NCI-H1105 (cell line): ENCODE measurements at places on chromosomes 1 and 21.

GRCh38 chr21:30847627-30848500 is 18.3 kb upstream of the KRTAP7-1 start:
- DNase-seq: no peak

- DNase-seq: peak; percentile 25
Measured at GRCh38 chr21:44304877-44305293, 5.0 kb downstream of the PFKL start.

DNA sequence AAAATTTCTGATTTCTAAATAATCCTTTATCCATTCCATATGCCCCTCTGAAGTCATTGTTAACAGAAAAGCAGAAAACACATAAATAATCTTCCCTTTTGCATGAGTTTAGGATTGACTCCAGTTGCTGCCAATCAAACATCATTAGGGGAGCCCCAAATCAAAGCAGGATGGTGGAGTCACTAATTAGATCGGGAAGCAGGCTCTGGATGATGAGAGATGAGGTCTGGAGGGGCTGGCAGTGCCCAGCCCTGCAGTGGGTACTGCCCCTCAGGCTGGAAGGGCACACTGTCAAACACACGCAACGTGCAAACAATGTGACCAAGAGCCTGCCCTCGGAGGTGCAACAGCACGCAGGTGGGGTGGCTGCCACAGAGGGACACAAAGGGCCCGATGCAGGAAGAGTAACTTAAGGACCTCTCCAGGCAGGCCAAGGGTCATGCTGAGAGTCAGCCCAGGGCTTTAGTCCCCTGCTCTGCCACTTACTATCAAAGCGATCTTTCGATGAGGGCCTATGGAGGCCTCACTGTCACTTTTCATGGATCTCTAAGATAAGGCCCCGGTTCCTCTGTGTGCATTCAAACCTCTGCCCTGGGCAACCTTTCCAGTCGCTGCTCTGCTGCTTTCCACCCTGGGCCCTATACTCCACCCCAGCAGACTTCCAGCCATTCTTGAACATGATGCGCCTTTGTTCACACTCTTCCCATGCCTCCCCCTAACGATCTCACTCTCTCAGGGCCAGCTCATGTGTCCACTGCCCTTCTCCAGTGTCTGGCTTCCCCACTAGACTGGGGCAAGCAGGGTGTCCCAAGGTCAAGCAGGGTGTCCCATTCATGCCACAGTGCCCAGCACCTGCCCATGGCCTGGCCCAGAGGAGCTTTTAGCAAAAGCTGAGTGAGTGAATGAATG is 98.9 kb downstream of the DMRTB1 start:
- no peak for DNase-seq

- DNase-seq: no peak
Measured at GRCh38 chr1:86573763-86574484, 27.0 kb downstream of the CLCA4 start.

- peak; percentile 35 for DNase-seq
Measured at GRCh38 chr1:153677718-153678518, 570 bp upstream of the NPR1 start.

- DNase-seq: no peak
Measured at GRCh38 chr21:46361935-46362334, 38.0 kb downstream of the PCNT start.

- DNase-seq: no peak
Measured at GRCh38 chr1:70168283-70168682, 37.1 kb downstream of the LRRC40 start.

GRCh38 chr1:58841455-58841854 is 57.6 kb upstream of the JUN start:
- DNase-seq: no peak

DNA sequence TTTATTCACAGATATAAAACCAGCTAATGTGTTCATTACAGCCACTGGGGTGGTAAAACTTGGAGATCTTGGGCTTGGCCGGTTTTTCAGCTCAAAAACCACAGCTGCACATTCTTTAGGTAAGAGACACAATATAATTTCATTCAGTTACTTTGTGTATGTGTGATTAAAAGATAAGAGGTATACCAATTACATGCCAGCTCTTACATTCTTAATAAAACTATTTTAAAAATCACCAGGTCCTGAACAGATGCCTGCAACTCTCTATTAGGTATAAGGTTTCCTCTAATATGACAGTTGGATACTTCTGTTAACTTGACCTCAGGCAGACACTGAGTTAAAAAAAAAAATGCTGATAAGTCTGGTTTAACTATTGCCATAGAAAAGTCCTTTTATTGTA is 122.1 kb downstream of the NEK7 start:
- DNase-seq: no peak

DNA sequence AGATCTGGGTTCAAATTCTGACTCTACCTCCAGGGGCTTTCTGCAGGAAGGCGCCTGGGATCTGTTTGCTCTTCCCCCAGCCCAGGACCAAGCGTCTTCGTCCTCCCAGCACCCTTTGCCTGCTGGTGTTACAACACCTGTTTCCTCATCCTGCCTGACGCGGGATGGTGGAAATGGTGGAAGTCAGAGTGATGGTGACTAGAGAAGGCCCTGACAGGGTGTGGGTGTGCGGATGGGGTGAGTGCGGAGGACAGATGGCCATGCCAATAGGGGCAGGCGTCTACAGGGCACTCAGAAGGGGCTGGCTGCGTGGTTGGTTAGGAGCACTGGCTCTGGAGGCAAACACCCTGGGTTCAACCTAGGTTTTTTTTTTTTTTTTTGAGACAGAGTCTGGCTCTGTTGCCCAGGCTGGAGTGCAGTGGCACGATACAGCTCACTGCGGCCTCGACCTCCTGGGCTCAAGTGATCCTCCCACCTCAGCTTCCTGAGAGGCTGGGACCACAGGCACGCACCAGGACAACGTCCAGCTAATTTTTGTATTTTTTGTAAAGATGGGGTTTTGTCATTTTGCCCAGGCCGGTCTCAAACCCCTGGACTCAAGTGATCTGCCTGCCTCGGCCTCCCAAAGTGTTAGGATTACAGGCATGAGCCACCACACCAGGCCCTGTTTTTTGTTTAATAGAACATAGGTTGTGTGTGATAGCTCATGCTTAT is 1.5 kb downstream of the THEMIS2 start:
- no peak for DNase-seq

- DNase-seq: no peak
Measured at GRCh38 chr1:24020025-24020424, 39.9 kb upstream of the SRSF10 start.

GRCh38 chr1:70990469-70991253 is 57.0 kb downstream of the PTGER3 start:
- DNase-seq: peak; percentile 68

DNA sequence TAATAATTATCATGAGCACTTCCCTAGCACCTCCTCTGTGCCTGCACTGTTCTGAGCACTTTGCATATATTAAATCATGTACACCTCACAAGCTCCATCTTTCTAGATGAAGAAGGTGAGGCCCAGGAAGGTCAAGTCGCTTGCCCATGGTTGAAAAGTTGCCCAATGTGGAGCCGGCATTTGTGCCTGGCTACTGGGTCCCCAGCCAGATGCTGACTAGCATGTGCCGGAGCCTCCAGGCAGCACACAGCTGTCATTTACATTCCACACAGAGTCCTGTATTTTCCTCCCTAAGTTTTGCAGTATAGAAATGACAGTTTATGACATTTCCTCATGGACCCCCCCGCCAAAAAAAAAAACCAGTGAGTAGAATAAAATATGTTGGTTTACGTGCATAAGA is 94.3 kb downstream of the BCAR3 start:
- no peak for DNase-seq

- DNase-seq: peak; percentile 37
Measured at GRCh38 chr1:74771913-74772515, 39.1 kb downstream of the TYW3 start.

DNA sequence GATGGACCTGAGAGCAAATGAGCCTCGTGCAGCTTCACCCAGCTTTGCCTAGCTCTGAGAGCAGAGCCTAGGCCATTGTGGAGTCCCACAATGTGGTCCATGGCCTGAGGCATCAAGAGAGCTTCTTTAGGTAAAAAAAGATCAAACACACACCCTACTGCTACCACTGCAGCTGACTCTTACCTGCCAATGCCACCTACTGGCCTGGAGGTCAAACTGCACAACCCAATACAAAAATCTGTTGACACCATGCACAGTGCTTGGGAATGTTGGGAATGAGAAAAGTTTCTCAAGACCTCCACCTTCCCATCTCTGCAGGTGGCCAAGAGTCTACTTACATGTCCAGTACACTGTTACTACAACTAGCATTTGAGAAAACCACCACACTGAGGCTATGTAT is 60.6 kb downstream of the UCHL5 start:
- no peak for DNase-seq

GRCh38 chr1:9449110-9449627 is 90.1 kb upstream of the SLC25A33 start:
- no peak for DNase-seq

- no peak for DNase-seq
Measured at GRCh38 chr1:67612788-67613241, 72.2 kb upstream of the GADD45A start.

- DNase-seq: no peak
Measured at GRCh38 chr21:9838738-9839642, 682.4 kb upstream of the TPTE start.

GRCh38 chr1:154407198-154408091 is 2.3 kb downstream of the IL6R start:
- no peak for DNase-seq

GRCh38 chr1:208013210-208013609 is 102.3 kb upstream of the CD34 start:
- no peak for DNase-seq

- no peak for DNase-seq
Measured at GRCh38 chr21:31837618-31838390, 35.0 kb upstream of the HUNK start.

GRCh38 chr1:89605692-89606091 is 27.2 kb upstream of the LRRC8C start:
- no peak for DNase-seq

- DNase-seq: no peak
Measured at GRCh38 chr1:84686223-84686622, 4.0 kb downstream of the SSX2IP start.

GRCh38 chr1:181100934-181101333 is 12.4 kb downstream of the IER5 start:
- DNase-seq: no peak

- no peak for DNase-seq
Measured at GRCh38 chr1:22849770-22850169, 122.9 kb downstream of the LACTBL1 start.

DNA sequence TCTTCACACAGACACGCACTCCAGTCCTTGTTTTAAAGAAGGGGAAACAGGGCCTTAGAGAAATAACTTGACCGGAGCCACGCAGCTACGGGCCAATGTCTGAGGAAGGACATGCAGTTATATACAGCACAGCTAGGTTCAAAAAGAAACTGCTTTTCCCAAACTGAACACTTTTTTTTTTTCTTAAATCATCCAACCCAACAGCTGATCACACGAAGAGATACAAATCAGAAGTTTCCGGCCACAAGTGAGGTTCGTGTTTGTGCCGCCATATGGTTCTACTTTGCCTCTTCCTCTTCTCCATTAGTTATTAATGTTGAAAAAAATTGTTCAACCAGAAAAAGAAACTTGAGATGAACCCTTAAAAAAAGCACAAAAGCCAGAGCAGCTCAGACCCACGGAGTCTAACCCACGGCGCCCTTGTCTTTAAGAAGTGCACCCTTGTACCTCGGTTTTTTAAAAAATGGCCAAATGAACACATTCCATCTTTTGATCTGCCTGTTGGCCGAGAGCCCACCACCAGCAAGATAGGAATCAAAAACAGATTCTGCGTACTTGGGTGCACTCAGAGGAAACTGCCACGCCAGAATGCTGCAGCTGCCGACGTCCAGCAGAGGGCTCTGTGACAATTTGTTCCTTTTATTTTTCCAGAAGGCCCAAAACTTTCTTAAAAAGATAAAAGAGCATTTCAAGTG is 78.9 kb downstream of the SLC66A1 start:
- peak; percentile 16 for DNase-seq

GRCh38 chr1:64590316-64590715 is 120.4 kb downstream of the CACHD1 start:
- DNase-seq: no peak

- no peak for DNase-seq
Measured at GRCh38 chr1:54342742-54343687, 63.2 kb downstream of the SSBP3 start.

DNA sequence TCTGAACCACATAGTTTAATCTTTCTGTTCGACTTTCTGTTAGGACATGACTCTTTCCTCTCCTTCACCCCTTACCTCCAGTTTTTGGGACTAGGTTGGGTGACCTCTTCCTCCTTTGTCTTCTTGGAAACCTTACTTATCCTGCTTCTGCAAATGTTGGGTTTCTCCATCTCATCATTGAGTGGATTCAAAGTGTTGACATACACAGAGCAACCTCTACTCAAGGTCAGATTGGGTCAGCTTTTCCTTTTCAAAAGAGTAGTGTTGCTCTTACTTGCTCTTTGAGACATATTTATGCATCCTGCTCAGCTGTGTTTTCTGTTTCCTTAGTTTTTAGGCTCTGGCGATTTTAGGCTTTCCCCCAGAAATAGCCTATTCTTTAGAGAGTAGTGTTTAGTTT is 3.7 kb downstream of the CAMTA1 start:
- DNase-seq: no peak

DNA sequence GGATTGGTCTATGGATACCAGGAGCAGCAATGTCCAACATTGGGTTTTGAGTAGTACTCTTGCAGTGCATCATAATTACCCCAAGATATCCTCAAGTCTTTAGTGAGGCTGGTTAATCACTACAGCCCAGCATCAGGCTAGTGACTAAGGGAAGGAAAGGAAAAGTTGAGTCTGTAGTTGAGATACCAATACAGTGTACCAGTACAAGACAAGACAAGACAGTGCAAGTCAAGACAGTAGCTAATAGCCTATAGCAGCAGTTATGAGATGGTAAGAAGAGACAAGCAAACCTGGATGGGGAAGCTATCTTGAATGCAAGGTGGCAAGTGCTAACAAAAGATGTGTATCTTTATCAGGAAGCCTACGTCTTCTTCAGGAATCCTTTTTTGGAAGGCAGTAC is 13.3 kb upstream of the GNG12 start:
- no peak for DNase-seq

- DNase-seq: no peak
Measured at GRCh38 chr1:46363121-46363520, 22.5 kb downstream of the NSUN4 start.

DNA sequence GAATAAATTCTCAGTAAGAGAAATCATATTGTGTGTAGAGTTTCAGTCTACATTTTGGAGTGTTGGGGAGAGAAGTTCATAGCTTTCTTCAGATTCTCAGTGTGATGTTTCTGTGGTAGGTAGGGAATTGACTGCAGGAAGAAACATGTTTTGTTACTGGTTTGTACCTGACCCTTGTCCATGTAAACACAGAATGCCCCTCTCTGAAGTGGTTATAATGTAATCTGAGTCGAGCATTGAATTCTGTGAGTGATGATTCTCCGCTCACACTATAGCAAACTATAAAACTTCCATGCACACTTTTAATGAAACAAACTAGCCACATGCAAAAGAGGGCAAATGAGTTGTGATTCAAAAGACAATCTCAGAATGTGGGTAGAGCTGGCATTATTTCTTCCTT is 433.2 kb downstream of the USP25 start:
- DNase-seq: no peak

GRCh38 chr1:109659145-109659544 is 3.2 kb downstream of the GSTM4 start:
- DNase-seq: no peak

- no peak for DNase-seq
Measured at GRCh38 chr1:200173097-200173618, 145.6 kb downstream of the NR5A2 start.
